ENCODE measurements at places on chromosomes 16 and 17.

DNA sequence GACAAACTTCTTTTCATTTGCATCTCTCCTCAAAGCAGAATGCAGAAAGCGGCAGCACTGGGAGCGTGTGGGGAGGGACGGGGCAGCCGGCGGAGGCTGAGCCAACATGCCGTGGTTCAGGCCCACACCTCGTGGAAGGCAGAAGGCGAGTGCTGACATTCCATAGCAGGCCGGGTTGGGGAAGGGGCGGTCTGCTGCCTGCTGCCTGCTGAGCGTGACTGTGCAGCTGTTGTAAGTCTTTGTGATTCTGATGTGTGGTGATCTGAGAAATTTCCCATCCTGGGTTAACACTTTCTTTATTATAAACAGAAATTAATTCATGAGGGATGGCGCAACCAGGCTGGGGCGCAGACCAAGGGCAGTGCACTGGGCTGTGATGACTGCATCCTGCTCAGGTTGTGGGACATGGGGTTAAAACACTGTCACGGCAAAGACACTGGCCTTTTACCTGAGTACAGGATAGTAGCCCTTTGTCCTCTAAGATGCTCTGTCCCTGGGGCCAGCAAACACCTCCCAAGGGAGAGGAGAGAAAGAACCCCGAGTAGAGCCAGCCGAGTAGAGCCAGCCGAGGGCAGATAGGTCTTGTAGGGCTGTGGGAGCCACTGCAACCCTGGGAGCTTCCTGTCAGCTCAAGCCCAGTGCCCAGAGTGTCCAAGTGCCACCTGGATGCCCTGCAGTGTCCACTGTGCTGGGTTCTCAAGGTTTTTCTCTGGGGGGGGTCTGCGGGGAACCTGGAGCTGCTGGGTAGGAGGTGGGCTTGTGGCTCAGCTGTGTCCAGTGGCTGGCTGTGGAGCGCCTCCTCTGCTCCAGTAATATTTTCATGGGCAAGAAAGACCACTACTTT is 8.8 kb upstream of the DNASE1 start:
- no peak for DNase-seq

GRCh38 chr17:65449495-65449894 is 112.0 kb downstream of the AXIN2 start:
- DNase-seq = no peak

GRCh38 chr17:8068736-8069586 is 18.6 kb downstream of the ALOX12B start:
- DNase-seq = no peak

- no peak for DNase-seq
Measured at GRCh38 chr17:64091571-64091970, 38.4 kb downstream of the ERN1 start.

DNA sequence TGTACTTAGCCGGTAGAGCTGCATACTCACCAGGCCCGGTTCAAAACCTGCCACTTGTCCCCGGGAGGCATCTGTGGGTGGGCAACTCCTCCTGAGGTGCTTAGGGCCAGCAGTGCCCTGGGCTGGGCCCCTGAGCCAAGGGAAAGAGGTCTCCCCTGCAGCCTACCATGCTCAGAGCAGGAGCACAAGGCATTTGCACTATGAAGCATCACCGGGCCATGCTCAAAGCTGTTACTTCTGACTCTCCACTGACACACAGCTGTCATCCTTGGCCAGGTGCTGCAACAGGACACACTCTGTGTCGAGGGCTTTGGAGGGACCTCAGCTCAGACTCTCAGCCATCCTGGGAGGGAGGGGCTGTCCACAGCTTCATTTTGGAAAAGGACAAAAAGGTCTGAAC is 37.2 kb downstream of the SLC38A8 start:
- no peak for DNase-seq

- no peak for DNase-seq
Measured at GRCh38 chr17:35041390-35041789, 22.1 kb downstream of the RFFL start.

- DNase-seq = no peak
Measured at GRCh38 chr16:50371936-50372595, 3.3 kb upstream of the BRD7 start.

- peak; percentile 9 for DNase-seq
Measured at GRCh38 chr17:66331038-66331816, 28.8 kb downstream of the PRKCA start.

DNA sequence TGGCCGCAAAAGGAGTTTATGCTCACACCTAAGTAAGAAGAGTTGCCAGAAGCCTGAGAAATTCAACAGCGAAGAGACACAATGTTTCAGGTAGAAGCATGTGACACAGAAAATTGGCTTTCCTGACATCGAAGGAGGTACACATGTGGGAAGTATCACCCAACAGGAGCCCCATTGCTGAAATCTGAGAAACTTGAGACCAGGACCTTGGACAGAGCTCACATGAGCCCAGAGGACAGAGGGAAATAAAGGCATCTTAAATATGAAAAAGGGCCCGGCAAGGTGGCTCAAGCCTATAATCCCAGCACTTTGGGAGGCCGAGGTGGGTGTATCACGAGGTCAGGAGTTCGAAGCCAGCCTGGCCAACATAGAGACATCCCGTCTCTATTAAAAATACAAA is 304.1 kb upstream of the C16orf82 start:
- no peak for DNase-seq

- DNase-seq = no peak
Measured at GRCh38 chr17:72717676-72718075, 374.8 kb downstream of the SLC39A11 start.

DNA sequence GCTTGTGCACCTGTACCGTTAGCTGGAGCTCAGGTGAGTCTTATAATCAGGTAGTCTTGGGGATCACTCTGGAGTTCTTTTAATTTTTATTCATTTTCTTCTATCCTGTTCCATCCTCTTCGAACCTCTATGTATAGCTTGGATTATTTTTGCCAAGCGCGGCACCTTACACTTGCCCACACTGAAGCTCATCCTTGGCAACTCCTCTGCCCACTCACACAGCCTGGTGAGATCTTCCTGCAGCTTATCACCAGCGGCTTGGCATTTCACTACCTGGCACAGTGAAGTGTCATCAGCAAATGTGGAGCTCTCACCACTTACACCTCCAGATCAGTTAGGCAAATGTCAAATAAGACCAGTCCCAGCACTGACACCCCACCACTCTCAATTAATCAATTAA is 116.7 kb downstream of the CACNG3 start:
- DNase-seq = no peak

DNA sequence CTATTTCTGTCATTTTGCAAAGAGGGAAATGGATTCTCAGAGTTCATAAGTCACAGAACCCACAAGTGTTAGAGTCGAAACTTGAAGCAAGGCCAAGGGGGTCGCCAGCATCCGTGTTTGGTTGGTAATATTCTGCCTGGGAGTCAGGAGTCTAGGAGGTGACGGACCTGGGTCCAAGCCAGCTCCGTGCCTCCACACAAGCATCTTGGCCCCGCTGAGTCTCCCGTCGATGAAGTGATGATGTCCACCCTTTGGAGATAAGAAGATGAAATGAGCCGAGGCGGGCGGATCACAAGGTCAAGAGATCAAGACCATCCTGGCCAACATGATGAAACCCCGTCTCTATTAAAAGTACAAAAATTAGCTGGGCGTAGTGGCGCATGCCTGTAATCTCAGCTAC is 53.2 kb upstream of the TNRC6C start:
- DNase-seq = no peak

- DNase-seq = no peak
Measured at GRCh38 chr17:65079489-65079900, 23.0 kb upstream of the GNA13 start.

DNA sequence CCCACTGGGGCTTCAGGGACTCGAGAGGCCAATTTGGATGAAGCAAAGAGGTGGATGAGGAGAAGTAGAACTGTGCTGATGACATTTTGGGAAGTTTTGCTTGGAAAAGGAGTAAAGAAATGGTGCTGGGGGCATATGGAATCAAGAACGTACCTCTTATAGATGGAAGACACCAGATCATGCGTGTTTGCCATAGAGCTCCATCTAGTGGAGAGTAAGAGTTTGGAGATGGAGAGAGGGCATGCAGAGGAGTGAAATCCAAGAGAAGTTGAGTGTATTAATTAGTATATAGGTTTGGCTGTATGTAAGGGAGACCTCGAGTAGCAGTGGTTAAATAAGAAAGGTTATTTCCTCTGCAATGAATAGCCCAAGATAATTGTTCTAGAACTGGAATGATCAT is 56.0 kb downstream of the SHISA6 start:
- DNase-seq = no peak

DNA sequence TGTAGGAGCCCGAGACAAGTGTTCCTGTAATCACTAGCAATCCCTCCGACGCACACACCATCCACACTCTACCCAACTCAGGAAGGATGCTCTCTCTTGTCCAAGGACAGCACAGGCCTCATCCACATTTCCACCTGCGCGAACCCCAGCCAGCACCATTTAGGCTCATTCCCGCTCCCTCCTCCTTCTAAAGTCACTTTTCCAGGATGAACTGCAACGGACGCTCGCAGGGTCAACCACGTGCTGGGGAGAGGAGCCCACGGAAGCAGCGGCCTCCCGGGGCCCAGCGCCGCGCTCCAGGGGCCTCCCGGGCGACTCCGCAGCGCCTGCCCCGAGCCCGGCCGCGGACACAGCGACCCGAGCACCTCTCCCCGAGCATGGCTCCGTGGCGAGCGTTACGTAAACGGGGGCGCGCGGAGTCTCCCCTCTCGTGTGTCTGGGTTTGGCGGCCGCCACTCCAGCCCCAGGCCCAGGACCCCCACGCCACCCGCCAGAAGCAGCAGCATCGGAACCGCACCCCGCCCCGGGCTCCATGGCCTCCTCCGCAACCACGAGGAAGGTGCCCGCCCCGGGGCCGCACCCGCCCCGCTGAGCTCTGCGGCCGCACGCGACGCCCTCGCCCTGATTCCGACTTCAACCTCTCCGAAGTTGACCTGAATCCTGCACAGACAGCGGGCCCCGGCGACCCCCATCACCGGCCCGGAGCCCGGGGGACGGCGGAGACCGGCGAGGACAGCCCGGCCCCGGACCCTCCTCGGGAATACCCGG is 668 bp downstream of the USP36 start:
- DNase-seq = peak; percentile 39

DNA sequence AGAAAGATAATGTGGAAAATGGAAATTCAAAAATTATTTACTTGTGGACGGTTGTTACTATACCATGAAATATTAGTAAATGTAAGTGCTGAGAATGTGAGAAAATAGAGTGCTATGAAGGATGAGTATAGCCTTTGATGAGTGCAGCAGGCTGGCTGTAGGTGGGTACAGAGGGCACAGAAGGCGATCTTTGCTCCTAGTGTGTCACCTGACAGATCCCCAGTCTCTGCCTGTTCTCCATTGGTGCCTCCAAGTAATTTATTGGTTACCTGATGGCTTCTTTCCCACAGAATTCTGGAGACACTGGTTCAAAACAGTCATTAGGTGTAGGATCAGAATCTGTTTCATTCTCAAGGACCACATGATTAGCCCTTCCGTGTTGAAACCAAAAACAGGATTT is 28.9 kb downstream of the ABCA9 start:
- no peak for DNase-seq

- DNase-seq = no peak
Measured at GRCh38 chr17:45086865-45087503, 25.9 kb downstream of the NMT1 start.

GRCh38 chr16:62913924-62914323 is 877.7 kb upstream of the CDH8 start:
- no peak for DNase-seq

DNA sequence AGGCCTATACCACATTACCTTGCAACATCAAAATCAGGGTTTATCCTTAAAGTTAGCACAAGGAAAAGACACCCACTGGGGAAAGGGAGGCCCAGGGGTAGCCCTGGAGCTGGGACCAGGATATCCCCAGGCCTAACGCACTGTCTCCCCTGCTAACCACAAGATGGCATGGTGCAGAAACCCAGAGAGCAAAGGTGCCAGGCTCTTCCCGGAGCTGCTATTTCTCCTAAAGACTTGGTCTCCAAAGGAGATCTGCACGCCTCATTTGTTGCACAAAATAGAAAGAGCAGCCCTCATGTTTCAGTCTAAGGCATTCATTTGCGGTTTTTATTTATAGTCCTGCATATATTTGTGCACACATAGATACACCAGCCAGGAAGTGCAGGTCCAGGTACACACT is 408.6 kb downstream of the SOX9 start:
- no peak for DNase-seq

- no peak for DNase-seq
Measured at GRCh38 chr16:89334050-89334449, 116.5 kb downstream of the ZNF778 start.

GRCh38 chr17:57406981-57407286 is 150.6 kb downstream of the MSI2 start:
- DNase-seq = no peak

DNA sequence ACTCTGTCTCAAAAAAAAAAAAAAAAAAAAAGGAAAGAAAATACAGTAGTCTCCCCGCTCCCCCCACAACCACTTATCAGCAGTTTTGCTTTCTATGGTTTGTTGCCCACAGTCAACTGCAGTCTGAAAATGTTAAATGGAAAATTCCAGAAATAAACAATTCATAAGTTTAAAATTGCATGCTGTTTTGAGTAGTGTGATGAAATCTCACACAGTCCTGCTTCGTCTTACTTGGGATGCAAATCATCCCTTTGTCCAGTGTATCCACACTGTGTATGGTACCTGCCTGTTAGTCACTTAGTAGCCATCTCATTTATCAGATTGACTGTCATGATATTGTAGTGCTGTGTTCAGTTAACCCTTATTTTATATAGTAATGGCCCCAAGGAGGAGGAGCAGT is 41.5 kb downstream of the NF1 start:
- DNase-seq = no peak

DNA sequence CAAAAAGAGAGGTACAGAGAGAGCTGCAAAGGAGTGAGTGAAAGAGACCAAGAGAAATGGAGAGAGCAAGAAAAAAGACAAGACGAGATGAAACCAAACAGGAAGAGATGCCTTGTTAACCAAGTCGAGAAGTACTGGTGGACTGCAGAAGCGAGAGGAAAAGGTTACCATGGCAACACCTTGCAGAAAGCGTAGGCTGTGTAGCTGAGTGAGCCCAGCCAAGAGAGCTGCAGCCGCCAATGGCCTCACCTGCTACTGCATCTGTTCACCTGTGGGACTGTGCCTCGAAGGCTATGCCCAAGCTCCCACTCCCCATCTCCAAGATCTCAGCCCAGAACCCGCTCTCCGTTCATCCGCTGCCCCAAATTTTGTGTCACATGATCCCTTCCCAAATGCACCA is 161.3 kb downstream of the SLC39A11 start:
- DNase-seq = no peak

DNA sequence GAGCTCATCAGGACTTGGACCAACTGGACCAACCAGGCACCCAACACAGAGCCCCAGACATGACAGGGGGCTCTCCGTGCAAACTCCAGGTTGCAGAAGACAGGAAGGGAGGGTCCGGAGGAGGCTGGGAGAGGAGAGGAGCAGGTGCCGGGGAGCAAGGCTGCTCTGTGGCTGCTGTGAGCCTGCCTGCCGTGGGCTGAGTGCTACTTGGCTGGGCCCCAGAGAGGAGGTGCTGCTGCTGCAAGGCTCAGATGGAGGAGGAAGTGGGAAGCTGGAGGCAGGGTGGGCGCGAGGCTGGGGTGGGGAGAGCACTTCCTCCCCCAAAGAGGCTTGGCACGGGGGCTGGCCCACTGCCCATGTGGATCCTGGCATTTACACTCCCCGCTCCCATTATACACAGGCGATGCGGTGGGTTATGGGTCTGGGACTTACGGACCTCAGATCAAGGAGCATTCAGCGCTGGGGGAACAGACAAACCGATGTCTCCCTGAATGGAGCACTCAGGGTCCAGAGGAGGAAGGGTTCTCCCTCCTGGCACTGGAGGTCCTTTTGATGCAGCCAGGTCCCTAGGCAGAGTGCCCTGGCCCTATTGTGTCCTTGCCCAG is 15.9 kb downstream of the EPOP start:
- no peak for DNase-seq

Data from activated CD4-positive, alpha-beta T cell treated with anti-CD3 and anti-CD28 coated beads, Interleukin-2, amount 50 U/mL, for 1 hour (primary cell).